ENCODE measurements at places on chromosomes 6 and 20.

- DNase-seq, result no peak
These were observed 16.2 kb upstream of the FAM135A start for GRCh38 chr6:70396796-70397729.

DNA sequence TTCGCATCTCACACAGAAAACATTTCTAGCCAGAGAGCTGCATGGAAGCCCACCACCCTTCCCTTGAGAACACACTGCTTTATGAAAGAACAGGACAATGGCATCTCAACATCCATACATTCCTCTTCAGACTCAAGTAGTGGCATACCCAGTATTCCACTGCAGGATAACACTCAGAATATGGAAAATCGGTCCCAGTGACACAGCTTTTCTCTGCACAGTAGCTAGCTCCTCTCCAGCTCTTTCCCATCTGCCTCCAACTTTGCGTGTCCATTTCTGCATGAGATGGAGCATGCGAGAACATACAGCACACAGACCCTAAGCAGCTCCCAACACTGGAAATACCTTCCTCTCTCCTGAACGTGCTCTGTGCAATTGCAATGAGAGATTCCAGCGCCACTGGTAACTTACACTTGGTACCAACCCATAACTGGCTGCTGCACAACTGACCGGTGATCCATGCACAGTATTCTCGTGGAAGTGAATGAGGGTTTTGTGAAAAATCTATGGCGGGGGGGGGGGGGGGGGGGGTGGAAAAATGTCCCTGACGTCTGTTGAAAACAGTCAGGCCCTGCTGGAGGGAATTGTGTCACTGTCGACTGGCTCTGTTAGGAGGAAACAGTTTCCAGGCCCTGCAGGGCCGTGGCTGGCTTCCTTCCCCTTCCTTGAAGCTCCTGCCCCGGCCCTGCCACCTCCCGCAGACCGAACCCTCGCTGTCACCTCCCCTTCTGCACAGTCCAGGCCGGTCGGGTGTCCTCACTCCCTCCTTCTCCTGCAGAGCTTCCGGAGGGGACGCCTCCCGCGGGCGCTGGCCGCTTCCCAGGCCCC is 265.9 kb upstream of the QKI start:
- no peak for DNase-seq

DNA sequence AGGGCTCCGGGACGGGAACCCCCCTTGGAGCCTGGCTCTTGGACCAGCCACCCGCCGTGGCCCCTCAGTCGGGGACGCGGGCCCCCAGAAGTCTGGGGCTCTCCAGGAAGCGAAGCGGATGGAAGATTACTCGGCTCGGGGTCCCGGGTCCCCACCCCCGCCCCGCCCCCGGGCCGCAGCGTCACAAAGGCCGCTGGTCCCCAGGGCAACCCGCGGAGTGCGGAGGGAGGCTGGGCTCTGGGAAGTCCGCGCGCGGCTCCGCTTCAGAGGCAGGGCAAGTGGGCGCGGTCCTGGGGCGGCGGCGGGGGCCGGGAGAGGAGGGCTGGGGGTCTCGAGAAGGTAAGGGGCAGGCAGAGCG is at the start of gene FNDC11:
FNDC11 (plus strand) TSS at position 227 of the 358 bp plus-strand sequence. CDS start 1,505 bp downstream, outside the sequence.
- DNase-seq, result no peak

- DNase-seq, result no peak
These were observed 56.0 kb downstream of the SASH1 start for GRCh38 chr6:148398678-148399077.
